ENCODE measurements at places on chromosomes 3 and 15.

- no peak for DNase-seq
Measured at GRCh38 chr15:40953713-40954074, 423 bp downstream of the CHAC1 start.

GRCh38 chr3:71307991-71308697 lies 275.4 kb downstream of the FOXP1 start:
- peak; percentile 69 for DNase-seq

- no peak for DNase-seq
Measured at GRCh38 chr3:114442246-114442645, 148.4 kb downstream of the TIGIT start.

GRCh38 chr3:53975382-53975781 lies 83.7 kb upstream of the SELENOK start:
- DNase-seq = no peak

GRCh38 chr3:148233403-148233802 lies 464.3 kb upstream of the AGTR1 start:
- DNase-seq = no peak

GRCh38 chr3:129016356-129016719 lies 15.2 kb downstream of the EFCC1 start:
- no peak for DNase-seq

All from globus pallidus (tissue), 1 donor.